ENCODE measurements at places on chromosomes 11 and 22. TPM values are rescaled to one million over a fixed set of nuclear protein-coding genes. Genes with fewer than 3 reads are reported as not detected.

DNA sequence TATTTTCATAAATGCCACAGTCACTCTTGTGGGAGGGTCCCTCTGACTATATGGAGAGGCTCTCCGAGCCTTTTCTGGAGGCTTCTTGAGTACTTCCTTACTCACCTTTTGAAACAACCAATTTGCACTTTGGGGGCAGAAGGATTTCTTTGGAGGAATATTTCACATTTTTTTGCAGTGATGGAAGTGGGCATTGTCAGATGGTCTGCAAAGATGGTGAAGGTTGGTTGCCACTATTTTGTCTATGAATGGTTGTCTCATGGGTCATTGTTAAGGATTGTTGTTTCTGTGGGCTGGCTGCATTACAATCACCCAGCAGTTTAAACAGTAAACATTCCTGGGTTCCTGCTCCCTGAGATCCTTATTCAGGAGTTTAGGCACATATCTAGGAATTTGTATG is 388.2 kb downstream of the TMEM135 start:
- H3K36me3 ChIP-seq, result no peaks in the 10 kb centered on the region
- H3K27me3 ChIP-seq, result no peaks in the 10 kb centered on the region
- DNase-seq, result no peak
- H3K27ac ChIP-seq, result no peak overlapping the region
- H3K4me1 ChIP-seq, result no peaks in the 10 kb centered on the region

GRCh38 chr22:46107089-46107664 is 43.1 kb upstream of the PPARA start:
- DNase-seq, result no peak
- no peaks in the 10 kb centered on the region for H3K36me3 ChIP-seq
- H3K4me1 ChIP-seq, result no peaks in the 10 kb centered on the region
- H3K4me3 ChIP-seq, result no peak overlapping the region
- H3K27ac ChIP-seq, result no peak overlapping the region
- H3K27me3 ChIP-seq, result no peaks in the 10 kb centered on the region

GRCh38 chr11:103585401-103585800 is 451.0 kb upstream of the DDI1 start:
- no peak overlapping the region for H3K27ac ChIP-seq
- no peaks in the 10 kb centered on the region for H3K36me3 ChIP-seq
- H3K27me3 ChIP-seq, result peaks cover 1% of the 10 kb centered on the region
- no peaks in the 10 kb centered on the region for H3K4me1 ChIP-seq

GRCh38 chr11:108551651-108552462 is 41.7 kb downstream of the EXPH5 start:
- no peak for DNase-seq
- no peaks in the 10 kb centered on the region for H3K4me1 ChIP-seq
- no peak overlapping the region for H3K27ac ChIP-seq
- H3K27me3 ChIP-seq, result no peaks in the 10 kb centered on the region

GRCh38 chr11:74322667-74323066 is 11.2 kb upstream of the P4HA3 start:
- no peak overlapping the region for H3K4me3 ChIP-seq
- H3K27me3 ChIP-seq, result peaks cover 14% of the 10 kb centered on the region
- peaks cover 3% of the 10 kb centered on the region for H3K36me3 ChIP-seq
- H3K4me1 ChIP-seq, result peaks cover 2% of the 10 kb centered on the region
- H3K27ac ChIP-seq, result no peak overlapping the region
- no peak for DNase-seq

DNA sequence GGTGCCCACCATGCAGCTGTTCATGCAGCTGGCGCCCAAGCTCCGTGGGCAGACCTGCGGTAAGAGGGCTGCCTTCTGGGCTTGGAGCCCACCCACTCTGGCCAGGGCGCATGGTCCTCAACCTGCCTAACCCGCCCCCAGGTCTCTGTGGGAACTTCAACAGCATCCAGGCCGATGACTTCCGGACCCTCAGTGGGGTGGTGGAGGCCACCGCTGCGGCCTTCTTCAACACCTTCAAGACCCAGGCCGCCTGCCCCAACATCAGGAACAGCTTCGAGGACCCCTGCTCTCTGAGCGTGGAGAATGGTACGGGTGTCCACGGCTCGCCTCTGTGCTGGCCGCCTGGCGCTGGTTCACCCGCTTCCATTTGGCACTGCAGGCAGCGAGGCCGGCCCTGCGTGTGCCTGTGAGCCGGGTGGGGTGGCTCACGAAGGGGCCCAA is 11.0 kb downstream of the MUC5AC start:
- no peak for DNase-seq
- H3K27me3 ChIP-seq, result no peaks in the 10 kb centered on the region
- H3K27ac ChIP-seq, result no peak overlapping the region

- no peaks in the 10 kb centered on the region for H3K27me3 ChIP-seq
- DNase-seq, result no peak
- peaks cover 4% of the 10 kb centered on the region for H3K36me3 ChIP-seq
- no peak overlapping the region for H3K27ac ChIP-seq
- peaks cover 2% of the 10 kb centered on the region for H3K4me1 ChIP-seq
- H3K4me3 ChIP-seq, result no peak overlapping the region
Observed at GRCh38 chr22:45207981-45208664, 32.6 kb downstream of the KIAA0930 start.

- no peaks in the 10 kb centered on the region for H3K27me3 ChIP-seq
- H3K4me1 ChIP-seq, result peaks cover 55% of the 10 kb centered on the region
- H3K4me3 ChIP-seq, result peak overlapping the region; percentile 86
- peaks cover 16% of the 10 kb centered on the region for H3K36me3 ChIP-seq
Observed at GRCh38 chr11:71930556-71931244, 1.9 kb downstream of the RNF121 start.

GRCh38 chr11:84724256-84724655 is 902.9 kb downstream of the DLG2 start:
- no peak for DNase-seq
- no peak overlapping the region for H3K27ac ChIP-seq
- H3K4me3 ChIP-seq, result no peak overlapping the region

DNA sequence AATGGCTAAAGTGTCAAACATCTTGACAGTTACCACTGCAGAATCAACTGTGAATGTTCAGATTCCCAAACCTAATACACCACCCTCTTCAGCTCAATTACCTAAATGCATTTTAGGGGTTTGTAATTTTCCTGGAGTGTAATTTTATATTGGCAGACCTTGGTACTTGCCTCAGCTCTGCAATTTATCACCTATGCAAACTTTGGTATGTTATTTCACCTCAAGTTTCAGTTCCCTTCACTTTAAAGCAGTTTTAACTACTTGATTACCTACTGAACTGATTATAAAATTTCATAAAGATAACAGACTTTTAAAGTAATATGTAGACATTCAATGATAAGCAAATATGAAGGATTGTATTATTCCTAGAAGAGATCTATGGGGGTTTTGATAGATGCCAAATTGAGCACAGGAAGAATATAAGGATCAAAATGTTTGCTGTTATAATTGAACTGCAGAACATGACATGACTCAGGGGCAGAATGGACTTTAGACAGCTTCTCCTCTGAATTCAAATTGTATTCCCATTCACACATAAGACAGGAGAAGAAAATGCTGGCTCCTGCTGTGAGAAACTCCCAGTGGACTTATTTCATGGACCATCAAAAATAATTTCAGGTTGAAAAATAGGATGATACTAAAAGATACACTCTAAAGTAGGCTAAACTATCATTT is 491.5 kb upstream of the LUZP2 start:
- no peaks in the 10 kb centered on the region for H3K36me3 ChIP-seq
- no peak overlapping the region for H3K27ac ChIP-seq
- H3K4me1 ChIP-seq, result no peaks in the 10 kb centered on the region
- no peak overlapping the region for H3K4me3 ChIP-seq
- DNase-seq, result no peak

DNA sequence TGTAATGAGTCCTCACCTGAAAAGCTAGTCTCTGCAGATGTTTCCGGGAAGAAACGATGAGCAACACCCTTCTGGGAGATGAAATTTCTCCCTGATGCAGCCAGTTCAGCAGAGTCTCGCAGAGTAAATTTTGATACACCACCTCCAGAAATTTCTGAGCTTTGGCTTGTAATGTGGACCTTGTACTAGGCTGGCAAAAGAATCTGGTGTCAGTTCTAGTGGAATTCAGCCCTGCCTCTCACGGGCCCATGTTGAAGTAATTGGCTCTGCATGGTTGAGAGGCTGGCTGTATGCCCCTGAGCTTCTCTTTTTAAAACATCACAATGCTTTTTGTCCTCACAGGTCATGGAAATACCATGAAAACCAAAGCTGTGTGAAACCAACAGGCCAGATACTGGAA is at the start of gene GLYAT:
Gene GLYAT (minus strand): TSS at position 125 of the 400 bp plus-strand sequence. CDS start 7,447 bp downstream, outside the sequence.
- no peak for DNase-seq
- no peak within 1 kb of the TSS for H3K4me3 ChIP-seq
- H3K27me3 ChIP-seq, result peaks cover 6% of the 10 kb centered on the region
- peaks cover 14% of the 10 kb centered on the region for H3K4me1 ChIP-seq
- no peak within 1 kb of the TSS for H3K27ac ChIP-seq

GRCh38 chr11:2194877-2195755 is 23.5 kb upstream of the TH start:
- H3K27me3 ChIP-seq, result peaks cover 7% of the 10 kb centered on the region
- peak; percentile 58 for DNase-seq
- H3K4me3 ChIP-seq, result no peak overlapping the region
- H3K4me1 ChIP-seq, result peaks cover 2% of the 10 kb centered on the region

- H3K27me3 ChIP-seq, result no peaks in the 10 kb centered on the region
- H3K36me3 ChIP-seq, result no peaks in the 10 kb centered on the region
- no peak for DNase-seq
- no peak overlapping the region for H3K27ac ChIP-seq
- no peak overlapping the region for H3K4me3 ChIP-seq
Observed at GRCh38 chr11:78363024-78363619, 54.5 kb downstream of the GAB2 start.

GRCh38 chr11:114774599-114775361 is 96.5 kb downstream of the NXPE2 start:
- no peaks in the 10 kb centered on the region for H3K36me3 ChIP-seq
- no peaks in the 10 kb centered on the region for H3K4me1 ChIP-seq
- peaks cover 9% of the 10 kb centered on the region for H3K27me3 ChIP-seq
- H3K4me3 ChIP-seq, result no peak overlapping the region

- no peak for DNase-seq
- no peak overlapping the region for H3K4me3 ChIP-seq
- peaks cover 10% of the 10 kb centered on the region for H3K27me3 ChIP-seq
- H3K36me3 ChIP-seq, result no peaks in the 10 kb centered on the region
Observed at GRCh38 chr11:120632579-120632978, 121.0 kb downstream of the GRIK4 start.

DNA sequence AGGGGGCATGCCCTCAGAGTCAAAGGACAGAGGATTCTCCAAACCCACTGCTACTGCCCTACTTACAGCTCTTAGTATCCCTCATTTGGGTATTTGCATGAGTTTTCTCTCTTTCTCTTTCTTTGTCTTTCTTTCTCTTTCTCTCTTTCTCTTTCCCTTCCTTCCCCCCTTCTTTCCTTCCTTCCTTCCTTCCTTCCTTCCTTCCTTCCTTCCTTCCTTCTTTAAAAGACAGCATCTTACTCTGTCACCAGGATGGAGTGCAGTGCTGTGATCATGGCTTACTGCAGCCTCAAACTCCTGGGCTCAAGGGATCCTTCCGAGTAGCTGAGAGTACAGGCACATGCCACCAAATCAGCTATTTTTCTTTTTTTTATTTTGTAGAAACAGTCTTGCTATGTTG is 14.0 kb upstream of the MMP7 start:
- H3K36me3 ChIP-seq, result no peaks in the 10 kb centered on the region
- no peaks in the 10 kb centered on the region for H3K4me1 ChIP-seq
- H3K4me3 ChIP-seq, result no peak overlapping the region
- no peak for DNase-seq

DNA sequence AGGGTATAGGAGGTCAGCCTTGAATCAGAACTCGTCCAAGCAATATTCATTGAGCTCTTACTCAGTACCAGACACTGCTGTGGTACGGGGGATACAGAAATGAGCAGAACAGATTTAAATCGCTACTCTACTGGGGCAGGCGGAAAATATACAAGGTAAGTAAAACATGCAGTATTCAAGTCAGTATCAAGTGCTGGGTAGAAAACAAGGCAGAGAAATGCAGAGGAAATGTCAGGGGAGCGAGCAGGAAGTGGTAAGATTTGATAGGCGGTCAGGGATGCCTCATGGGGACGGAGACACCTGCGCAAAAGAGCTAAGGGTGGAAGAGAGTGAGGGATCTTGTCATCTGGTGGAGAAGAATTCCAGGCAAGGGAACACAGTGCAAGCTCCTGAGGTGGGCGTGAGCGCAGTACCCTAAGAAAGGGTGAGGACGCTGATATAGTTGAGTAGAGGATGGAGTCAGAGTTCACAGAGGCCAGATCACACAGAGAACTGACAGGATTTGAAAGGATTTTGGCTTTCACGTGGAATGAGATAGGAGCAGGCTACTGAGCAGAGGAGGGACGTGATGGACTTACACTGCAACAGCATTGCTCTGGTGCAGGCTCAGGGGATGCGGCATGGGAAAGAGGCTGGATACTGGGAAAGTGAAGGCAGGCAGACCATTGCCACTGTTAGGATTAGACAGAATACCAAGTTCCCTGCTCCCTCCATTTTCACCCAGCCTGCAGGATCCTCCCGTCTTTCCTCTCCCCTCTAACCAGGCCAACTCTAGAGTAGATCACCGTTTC is 35.8 kb downstream of the SC5D start:
- no peaks in the 10 kb centered on the region for H3K36me3 ChIP-seq
- H3K27ac ChIP-seq, result no peak overlapping the region
- H3K4me1 ChIP-seq, result peaks cover 5% of the 10 kb centered on the region
- no peak overlapping the region for H3K4me3 ChIP-seq
- no peaks in the 10 kb centered on the region for H3K27me3 ChIP-seq
- peak; percentile 63 for DNase-seq

GRCh38 chr11:104049116-104049515 is 12.7 kb downstream of the DDI1 start:
- no peak for DNase-seq
- H3K36me3 ChIP-seq, result no peaks in the 10 kb centered on the region
- H3K4me1 ChIP-seq, result no peaks in the 10 kb centered on the region

DNA sequence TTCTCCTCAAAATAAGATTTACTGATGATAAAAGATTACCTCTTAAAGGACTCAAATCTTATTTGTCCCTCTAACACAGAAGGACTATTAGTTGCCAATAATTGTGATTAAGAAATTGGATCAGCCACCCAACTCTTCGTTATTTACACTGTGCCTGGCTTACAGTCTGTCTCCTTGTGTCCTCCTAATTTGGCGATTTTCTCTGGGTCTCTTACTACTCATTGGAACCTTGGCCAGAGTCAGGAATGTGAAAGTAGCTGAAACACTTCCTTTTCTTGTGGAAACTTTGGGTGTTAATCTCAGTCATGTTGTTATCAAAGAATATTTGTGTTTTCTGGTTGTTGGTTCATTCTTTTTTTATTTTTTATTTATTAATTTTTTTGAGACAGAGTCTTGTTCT is 83.2 kb downstream of the TEAD1 start:
- no peaks in the 10 kb centered on the region for H3K4me1 ChIP-seq
- no peak for DNase-seq
- no peak overlapping the region for H3K4me3 ChIP-seq
- no peaks in the 10 kb centered on the region for H3K36me3 ChIP-seq

GRCh38 chr22:44625981-44626687 is 75.9 kb upstream of the PRR5 start:
- H3K4me3 ChIP-seq, result no peak overlapping the region
- no peaks in the 10 kb centered on the region for H3K36me3 ChIP-seq
- peaks cover 4% of the 10 kb centered on the region for H3K27me3 ChIP-seq
- peaks cover 2% of the 10 kb centered on the region for H3K4me1 ChIP-seq
- H3K27ac ChIP-seq, result no peak overlapping the region

The OR51A7 gene
- not detected for total RNA-seq

The BEST1 gene
- 0.41 TPM for total RNA-seq

The MS4A1 gene
- not detected for total RNA-seq

The GCAT gene
- total RNA-seq, result 21.8 TPM

The MOV10L1 gene
- total RNA-seq, result not detected

The PGA4 gene
- total RNA-seq, result not detected

The KRTAP5-1 gene
- not detected for total RNA-seq

The MED15 gene
- 97.4 TPM for total RNA-seq

The WT1 gene
- not detected for total RNA-seq

The SYT9 gene
- not detected for total RNA-seq

The GRIA4 gene
- not detected for total RNA-seq
